GOT3 (cell line): ENCODE measurements at places on chromosomes 2 and 18.

GRCh38 chr2:172012677-172013391, 13.1 kb downstream of the METAP1D start:
- DNase-seq = no peak

DNA sequence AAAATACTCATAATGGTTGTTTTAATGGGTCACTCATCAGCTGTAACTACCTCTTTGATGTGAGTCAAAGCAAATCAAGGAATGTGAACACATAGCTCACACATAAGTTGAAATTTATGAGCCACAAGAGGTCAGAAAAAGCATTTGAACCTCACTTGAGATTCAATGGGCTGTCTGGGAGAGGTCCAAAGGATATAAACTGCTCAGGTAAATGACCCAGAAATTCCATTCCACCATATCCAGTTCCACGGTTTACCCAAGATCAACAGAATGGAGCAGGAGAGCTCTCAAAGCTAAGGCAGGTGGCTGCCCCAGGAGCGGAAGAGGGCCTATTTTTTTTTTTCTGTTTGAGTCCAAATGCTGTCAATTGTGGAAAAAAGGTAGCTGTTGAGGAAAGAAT, 464.1 kb downstream of the TNS1 start:
- DNase-seq = no peak

DNA sequence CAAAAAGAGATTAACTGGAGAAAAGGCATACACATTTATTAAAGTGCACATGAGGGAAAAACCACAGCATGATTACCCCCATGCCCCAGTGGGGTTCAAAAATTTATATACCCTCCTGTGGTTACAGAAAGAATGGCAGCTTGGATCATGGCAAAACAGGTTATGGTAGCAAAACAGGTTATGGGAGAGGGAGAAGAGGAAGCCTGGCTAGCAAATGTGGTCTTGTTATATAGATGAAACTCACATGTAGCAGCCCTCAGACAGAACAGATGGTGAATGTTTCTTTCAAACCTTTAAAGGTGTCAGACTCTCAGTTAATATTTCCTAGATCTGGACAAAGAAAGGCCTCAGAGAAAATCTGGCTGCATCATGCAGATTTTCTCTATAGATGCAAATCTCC, 178.2 kb upstream of the ZC3H15 start:
- DNase-seq = no peak

- DNase-seq = no peak
Measured at GRCh38 chr2:10404324-10405143, 43.6 kb downstream of the ODC1 start.

GRCh38 chr18:34491719-34492118, 218.4 kb upstream of the DTNA start:
- no peak for DNase-seq
